ENCODE measurements at places on chromosomes 16 and 17. TPM values are rescaled to one million over a fixed set of nuclear protein-coding genes. Genes with fewer than 3 reads are reported as not detected.

Gene IL17C
- 0.80 TPM for polyA plus RNA-seq

DNA sequence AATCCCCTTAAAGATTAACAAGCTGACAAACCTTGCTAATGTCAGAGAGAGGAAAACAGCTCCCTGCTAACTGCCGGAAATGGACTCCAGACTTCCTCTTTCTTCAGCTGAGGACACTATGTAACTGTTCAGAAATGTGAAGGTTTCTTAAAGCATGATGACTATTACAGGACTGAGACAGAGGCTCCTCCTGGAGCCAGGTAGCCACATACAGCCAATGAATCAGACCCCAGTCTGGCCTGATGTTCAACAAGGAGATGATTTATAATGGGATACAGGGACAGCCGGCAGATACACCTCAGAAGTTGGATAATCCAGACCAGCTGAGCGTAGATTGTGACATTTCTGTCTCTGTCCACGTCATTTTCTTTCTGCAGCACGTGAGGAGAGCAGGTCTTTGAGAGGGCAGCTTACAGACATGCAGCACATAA is 216.2 kb downstream of the HS3ST3A1 start:
- no peak overlapping the region for H3K27ac ChIP-seq
- no peaks in the 10 kb centered on the region for H3K36me3 ChIP-seq
- H3K27me3 ChIP-seq, result peaks cover 2% of the 10 kb centered on the region

GRCh38 chr17:76557368-76558197 is 17.7 kb downstream of the PRCD start:
- DNase-seq, result peak; percentile 95
- peak overlapping the region; percentile 97 for H3K4me3 ChIP-seq
- H3K27me3 ChIP-seq, result peaks cover 8% of the 10 kb centered on the region

DNA sequence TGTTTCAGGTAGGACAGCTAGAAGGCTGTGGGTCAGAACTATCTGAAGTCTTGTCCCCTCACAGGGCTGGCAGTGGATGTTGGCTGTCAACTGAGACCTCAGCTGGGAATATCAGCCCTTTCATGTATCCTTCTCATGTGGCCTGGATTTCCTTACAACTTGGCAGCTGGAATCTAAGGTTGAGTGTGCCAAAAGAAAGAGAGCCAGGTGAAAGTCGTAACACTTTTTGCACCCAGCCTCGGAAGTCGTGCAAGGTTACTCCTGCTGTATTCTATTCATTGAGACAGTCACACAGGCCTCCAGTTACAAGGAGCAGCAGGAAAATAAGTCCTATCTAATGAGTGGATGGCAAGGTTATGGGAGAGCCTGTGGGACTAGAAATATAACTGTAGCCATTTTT is 52.6 kb upstream of the DNAH9 start:
- no peak for DNase-seq
- peaks cover 1% of the 10 kb centered on the region for H3K27me3 ChIP-seq
- H3K4me3 ChIP-seq, result no peak overlapping the region
- no peak overlapping the region for H3K27ac ChIP-seq
- H3K36me3 ChIP-seq, result no peaks in the 10 kb centered on the region

Measured in immature natural killer cell (primary cell).